ENCODE measurements at places on chromosomes 5 and 9. TPM values are rescaled to one million over a fixed set of nuclear protein-coding genes. Genes with fewer than 3 reads are reported as not detected.

- DNase-seq, result peak; percentile 64
These were observed 16.8 kb downstream of the MGAT1 start for GRCh38 chr5:180785794-180786221.

Gene C5orf63
- 8.3 TPM for total RNA-seq

Gene PCDHA2
- total RNA-seq, result not detected

DNA sequence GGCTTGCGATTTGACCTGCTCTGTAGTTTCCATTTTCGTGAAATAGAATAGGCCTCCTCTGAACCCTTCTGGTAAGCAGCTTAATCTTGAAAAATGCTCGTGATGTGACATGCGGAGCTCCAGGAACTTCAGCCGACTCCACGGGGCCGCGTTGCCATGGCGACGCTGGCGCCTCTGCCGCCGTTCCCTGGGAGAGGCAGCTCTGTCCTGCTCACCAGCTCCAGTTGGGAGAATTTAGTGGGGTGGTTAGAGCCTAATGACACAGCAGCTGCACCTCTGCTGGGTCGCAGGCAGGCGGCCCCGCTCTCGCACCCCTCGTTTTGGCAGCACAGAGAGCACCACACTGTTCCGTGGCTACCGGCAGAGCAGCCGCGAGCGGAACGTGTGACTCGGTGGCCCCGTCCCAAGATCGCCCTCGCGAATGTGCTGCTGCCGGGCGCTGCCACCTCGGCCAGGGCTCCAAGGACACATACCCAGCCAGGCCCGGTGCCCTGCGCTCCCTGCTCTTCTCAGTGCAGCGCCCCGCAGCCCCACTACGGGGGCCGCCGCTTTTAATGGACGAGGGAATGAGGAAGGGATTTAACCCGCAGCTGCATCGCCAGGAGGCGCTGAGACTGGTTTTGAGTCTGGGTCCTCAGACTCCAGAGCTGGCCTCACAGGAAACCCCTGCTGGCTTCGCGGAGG is 131.2 kb upstream of the LMX1B start:
- DNase-seq, result no peak

Gene PRXL2C
- total RNA-seq, result 23.7 TPM

Gene HAND1
- not detected for total RNA-seq

DNA sequence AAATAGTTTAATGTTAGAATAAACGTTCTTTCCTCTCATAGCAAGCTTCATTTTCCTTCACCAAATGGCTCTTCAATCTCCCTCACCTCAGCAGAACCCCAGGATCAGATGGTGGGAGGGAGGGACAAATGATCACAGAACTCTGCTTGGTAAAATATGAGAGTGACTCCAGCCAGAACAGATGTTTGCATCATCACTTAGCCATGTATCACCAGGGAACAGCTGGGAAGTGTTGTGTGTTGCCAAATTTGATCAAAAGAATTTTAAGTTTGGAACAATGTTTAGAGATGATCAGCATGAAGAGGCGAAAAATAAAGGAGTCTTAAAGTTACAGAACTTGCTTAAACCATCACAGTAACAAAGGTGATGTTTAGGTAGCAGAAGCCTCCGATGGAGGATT is 115.7 kb downstream of the FRMD3 start:
- DNase-seq, result no peak

GRCh38 chr5:36026706-36027465 is 35.7 kb upstream of the UGT3A1 start:
- DNase-seq, result peak; percentile 34

Gene SMIM33
- total RNA-seq, result not detected

- peak; percentile 51 for DNase-seq
These were observed 8.9 kb upstream of the FBXO38 start for GRCh38 chr5:148374690-148375360.

Gene CDX1
- total RNA-seq, result 0.24 TPM

DNA sequence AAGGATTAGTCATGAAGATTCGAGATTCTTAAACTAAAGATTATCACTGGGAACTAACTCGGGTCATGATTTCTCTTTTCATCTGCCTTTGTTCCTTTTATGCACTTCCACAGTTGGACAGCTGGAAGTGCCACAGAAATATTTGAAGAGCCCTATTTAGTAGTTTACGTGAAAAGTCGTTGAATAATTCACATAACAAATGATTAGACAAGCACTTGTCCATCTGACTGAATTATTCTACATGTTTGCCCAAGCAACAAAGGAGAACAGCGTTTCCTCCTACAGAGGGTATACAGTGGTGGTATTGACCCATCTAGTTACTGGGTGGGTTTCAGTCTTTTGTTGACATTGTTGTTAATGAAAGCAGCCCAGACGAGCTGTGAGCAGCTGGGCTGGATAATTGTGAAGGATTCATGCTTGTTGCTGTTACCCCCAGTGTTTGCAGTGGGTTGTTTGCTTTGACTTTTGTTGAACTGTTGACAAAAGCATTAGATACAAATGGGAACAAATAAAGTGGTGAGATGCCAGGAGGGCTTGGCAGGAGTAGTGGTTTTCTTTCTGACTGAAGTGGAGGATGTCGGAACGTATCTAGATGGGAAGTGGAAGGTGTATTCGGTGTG is 96.2 kb downstream of the TLE4 start:
- DNase-seq, result no peak

DNA sequence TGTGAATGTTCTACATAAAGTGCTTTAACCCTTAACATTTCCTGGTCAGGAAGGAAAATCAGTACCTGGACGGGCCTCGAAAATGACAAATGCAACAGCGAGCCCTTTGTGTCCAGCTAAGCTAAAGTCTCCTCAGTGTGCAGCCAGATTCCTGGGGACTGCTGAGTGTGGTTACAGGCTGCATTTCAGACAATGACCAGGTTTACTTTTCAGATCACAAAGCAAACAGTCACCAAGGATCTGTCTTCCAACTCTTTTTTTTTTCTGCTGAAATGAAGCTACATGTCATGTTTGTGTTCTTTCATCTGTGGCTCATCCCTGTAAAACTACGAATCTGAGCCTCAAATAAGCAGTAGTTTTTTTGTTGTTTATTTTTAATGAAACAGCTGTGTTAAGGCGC is 20.8 kb downstream of the SLC46A2 start:
- no peak for DNase-seq

DNA sequence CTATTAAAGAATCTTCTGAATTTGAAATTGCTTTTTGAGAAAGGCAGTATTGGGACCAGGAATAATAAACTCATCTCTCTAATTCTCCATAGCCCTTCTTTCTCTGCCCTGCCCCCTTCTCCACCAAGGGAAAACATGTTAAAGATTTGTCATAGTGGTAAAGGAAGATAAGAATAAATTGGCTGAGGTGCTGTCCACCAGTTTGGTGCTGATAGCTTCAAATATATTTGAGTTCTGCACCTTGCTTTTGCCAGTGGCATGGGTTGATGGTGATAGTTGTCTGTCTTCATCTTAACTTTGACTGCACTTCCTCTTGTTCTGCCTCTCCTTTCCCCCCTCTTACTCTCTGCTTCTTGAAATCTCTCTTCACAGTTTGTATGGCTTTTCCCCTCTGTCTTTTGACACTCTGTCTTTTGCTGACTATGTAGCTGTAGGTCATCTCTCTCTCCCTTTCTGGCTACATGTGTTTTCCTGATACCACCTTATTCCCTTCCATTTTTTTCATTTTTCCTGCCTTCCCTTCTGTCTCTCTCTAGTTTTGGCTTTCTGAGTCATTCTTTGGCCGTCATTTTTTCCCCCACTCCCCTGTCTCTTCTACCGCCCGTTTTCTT is 56.6 kb downstream of the NDUFS4 start:
- peak; percentile 2 for DNase-seq

Gene PCDHB6
- total RNA-seq, result 0.20 TPM

Data from RPMI7951 (cell line).